ENCODE measurements at places on chromosomes 2 and 18.

GRCh38 chr2:160884056-160884455, 276.2 kb upstream of the TANK start:
- no peak for DNase-seq

DNA sequence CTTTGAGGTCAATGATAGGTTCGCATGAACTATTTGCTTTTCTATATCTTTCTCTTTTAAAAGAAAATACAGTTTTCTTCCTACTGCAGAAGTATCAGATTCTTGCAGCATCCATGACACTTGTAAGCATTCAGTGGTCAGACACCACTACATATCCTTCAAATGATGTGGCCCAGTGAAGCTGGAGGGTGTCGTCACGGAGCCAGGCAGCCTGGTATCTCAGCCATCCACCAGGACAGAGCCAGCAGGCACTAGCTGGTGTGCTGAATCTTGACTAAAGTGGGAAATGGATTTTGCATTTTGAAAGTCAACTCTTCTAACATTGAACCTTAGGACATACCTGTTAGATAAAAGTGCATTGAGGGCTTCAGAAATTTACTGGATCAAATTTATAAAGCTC, 5.4 kb downstream of the KLHL14 start:
- DNase-seq = no peak

DNA sequence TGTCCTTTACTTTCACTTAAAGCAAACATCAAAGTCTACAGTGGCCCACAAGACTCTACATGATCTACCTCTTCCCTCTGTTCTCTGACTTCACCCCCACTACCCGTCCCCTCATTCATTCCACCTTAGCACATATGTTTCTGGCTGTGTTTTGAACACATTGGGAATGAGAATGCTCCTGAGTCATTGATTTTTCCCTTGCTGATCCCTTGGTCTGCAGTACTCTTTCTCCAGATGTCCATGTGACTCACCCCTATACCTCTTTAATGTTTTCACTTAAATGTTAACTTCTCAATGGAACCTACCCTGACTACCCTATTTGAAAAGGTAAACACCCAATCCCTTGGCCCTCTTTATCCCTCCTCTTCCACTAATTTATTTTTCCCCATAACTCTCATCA, 30.7 kb upstream of the FRZB start:
- no peak for DNase-seq

DNA sequence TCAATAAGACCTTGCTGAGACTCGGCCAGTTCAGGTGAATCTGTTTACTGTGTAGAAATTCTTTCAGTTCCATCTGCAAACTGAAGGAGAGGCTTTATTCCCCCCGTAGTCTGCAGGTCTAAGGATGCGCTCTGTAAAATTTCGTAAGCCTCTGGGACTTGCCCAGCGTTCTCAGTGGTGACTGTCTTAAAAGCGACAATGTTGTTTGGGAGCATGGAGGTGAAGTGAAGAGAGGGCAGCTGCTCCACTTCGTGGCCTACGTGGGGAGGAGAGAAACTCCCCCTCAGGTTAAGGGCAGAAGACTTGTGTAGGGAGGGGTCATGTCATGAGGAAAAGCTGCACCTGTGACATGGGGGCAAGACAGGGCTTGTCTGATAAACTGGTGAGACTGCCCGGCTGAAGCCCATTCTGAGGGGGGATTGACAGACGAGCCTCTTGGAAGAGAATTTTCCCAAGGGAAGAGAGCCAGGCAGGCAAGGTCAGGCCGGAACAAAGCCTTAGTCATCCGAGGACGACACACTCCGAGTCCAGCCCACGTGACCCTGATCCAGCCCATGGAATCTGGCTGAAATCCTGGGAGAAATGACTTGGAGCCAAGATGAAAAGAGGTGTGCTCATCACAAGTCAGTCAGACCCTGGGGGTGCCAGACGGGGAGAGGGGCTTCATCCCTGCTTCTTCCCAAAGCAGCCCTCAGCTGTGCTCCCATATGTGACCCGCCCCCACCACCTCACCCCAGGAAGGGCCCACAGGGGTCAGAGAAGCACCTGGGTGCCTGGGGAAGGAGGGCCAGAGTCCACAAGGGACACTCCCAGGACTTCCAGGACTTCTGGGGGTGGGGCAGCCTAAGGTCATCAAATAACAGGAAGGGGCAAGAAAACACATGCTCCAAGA, 88.5 kb upstream of the SH3BP4 start:
- DNase-seq = no peak

GRCh38 chr18:68354176-68354575, 360.7 kb downstream of the TMX3 start:
- DNase-seq = no peak

- no peak for DNase-seq
Measured at GRCh38 chr2:158319269-158319668, 137.3 kb downstream of the CCDC148 start.

- DNase-seq = no peak
Measured at GRCh38 chr18:57589161-57589560, 2.7 kb upstream of the FECH start.

GRCh38 chr2:212154477-212154878, 384.1 kb downstream of the ERBB4 start:
- DNase-seq = no peak

- no peak for DNase-seq
Measured at GRCh38 chr18:12313530-12314245, 5.6 kb downstream of the TUBB6 start.

- no peak for DNase-seq
Measured at GRCh38 chr2:226738821-226739544, 60.6 kb downstream of the IRS1 start.

GRCh38 chr2:238580486-238580885, 153.8 kb downstream of the ASB1 start:
- no peak for DNase-seq

DNA sequence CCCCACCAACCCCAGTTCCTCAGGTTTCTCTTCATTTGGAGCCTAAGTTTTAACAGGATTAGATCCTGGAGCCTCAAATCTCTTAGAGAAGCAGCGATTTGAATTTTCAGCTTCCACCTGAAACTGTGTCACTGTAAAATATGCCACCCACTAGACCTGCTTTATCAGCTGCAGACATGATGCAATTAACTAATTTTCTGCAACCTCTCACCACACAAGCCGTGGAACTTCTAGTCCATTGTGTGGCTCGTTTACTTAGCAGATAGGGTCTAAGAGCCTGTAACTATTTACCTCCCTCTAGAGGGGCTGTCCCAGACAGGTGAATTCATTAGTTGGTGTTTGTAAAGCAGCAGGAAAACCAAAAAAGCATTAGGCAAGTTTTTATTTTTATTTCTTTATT, 31.6 kb upstream of the FZD5 start:
- no peak for DNase-seq

- no peak for DNase-seq
Measured at GRCh38 chr2:18885457-18885856, 296.1 kb upstream of the NT5C1B start.

DNA sequence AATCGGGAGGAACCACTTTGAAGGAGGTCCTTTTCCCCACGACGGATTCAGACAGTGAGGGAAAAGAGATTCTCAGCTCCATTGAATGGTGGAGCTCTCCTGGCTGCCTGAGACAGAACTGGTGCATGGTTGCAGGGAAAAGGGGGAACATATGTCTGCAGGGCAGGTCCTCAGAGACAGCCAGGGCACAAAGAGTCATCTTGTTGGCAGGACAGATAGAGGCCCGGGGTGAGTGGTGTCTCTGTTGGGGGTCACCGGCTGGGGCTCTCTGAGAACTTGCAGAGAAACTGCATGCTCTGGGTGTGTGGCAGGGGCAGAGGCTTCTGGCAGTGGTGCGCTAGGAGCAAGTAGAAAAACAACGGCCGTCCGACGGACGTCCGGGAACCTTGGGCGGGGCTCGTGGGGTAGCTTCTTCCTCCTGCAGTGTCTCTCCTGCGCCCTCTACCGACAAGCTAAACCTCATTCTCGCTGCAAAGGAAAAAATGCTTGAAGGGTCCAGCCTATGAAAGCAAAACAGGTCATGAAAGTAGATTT, 94.3 kb downstream of the CDCA7 start:
- DNase-seq = peak; percentile 77

- DNase-seq = no peak
Measured at GRCh38 chr18:41948544-41949110, 6.4 kb upstream of the PIK3C3 start.

DNA sequence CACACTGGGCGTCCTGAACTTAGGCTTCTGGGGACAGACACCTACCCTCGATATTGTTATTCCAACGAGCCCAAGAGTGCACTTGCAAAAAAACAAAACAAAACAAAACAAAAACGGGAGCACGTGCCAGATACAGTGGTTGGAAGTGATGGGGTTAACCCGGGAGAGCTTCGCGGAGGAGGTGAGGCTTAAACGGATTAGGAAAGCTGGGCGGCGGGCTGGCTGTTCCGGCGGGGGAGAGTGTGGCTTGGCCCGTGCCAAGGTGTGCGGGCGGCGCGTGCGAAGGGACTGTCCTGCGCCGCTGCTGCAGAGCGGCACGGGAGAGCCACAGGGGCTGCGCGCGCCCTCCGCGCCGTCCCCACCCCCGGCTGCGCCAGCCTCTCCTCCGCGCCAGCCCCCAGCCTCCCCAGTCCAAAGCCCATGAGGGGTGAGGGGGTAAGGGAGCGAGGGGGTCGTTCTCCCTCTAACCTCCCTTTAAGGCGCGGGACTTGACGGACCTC, 1.5 kb upstream of the SLC30A3 start:
- no peak for DNase-seq

DNA sequence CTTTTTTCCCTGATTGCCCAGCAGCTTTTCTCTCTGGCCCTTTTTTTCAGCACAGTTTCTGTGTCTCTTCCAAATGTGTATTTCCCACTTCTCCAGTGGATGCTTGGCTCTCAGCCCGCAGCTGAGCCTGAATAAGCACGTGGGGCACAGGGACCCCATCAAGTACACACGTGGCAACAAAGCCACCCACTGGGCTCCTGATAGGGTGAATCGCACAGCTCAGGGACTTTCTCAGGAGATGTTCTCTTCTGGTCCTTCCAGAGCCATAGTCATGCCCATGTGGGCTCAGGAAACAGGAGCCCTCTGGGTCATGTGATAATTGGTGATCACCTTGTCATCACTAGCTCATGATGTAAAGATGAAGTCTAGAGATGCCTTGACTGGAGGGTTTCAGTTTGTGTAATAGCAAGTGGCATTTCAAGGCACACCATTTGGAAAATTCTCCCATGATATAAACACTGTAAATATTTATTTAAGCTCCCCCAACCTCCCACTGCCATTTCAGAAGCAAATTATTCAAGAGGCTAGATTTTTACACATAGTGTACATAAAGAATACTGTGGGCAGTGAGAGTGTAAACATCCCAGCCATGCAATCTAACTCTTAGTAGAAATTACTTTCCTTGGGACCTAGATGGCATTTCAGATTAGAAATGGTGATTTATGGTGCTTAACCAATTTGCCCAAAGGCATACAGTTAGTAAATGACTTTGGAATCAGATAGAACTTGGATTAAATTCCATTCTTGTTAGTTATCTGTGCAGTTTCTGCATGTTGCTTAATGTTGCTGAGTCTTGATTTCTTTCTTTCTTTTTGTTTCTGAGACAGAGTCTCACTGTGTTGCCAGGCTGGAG, 597.5 kb downstream of the SLC4A3 start:
- no peak for DNase-seq

- no peak for DNase-seq
Measured at GRCh38 chr2:212626371-212626918, 87.8 kb upstream of the ERBB4 start.

- DNase-seq = no peak
Measured at GRCh38 chr18:40925071-40925541, 1029.9 kb upstream of the PIK3C3 start.

DNA sequence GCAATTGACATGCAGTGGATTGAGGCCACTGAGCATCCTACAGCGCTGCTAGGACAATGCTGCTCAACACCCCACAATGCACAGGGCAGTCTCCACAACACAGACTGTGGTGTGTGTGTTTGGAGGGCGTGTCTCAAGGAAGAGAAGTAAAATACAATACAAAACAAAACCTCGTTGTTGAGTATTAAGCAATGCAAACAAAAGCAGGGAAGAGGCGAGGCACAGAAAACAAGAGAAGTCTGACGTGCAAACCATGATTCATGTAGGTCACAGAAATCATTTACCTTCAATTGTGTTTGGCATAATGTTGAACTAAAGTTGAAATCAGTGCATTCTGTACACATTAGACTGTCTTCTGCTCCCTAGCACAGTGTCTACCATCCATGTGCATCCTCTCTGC, 260.9 kb downstream of the PHLPP1 start:
- DNase-seq = no peak
